ENCODE measurements at places on chromosomes 3 and 15. TPM values are rescaled to one million over a fixed set of nuclear protein-coding genes. Genes with fewer than 3 reads are reported as not detected.

Gene SNRPN
- total RNA-seq: 137 TPM

Gene CYFIP1
- 89.5 TPM for total RNA-seq

Gene CDC25A
- total RNA-seq: 3.3 TPM

Gene CHRD
- total RNA-seq: 20.5 TPM

Gene CHRNA7
- 3.3 TPM for total RNA-seq

Gene ATP1B3
- 36.7 TPM for total RNA-seq

Gene C2CD4A
- not detected for total RNA-seq

Gene GPR171
- 0.46 TPM for total RNA-seq

Gene OR5K2
- not detected for total RNA-seq

DNA sequence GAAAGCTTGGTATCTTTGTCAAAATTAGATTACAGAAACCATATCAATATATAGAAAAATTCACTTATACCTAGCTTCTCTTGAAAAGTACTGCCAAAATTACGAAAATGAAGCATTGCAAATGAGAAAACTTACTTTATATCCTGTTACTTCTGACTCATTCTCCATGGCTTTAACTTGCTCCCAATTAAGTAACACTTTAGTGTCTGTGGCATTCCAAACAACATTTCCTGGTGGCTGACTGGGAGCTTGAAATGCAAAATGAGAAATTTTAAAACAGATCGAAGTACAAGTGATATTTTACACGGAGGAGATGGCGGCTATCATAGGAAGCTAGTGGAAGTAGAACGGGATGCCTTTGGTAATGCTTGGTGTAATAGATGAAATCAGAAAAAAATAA, 347.3 kb downstream of the CNTN3 start:
- DNase-seq: no peak

DNA sequence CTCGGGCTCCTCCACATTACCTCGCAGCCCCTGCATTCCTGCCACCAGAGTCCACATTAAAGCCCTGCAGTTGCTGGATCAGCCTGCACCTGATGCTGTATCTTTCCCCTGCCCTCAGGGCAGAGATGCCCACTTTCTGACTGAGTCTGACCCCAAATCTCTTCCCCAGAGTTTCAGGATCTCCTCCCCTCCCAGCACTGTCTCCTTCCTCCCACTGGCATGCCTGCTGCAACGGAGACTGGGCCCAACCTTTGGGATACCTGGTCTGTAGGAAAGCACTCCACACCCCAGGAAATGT, 20.6 kb upstream of the GP9 start:
- no peak for DNase-seq

DNA sequence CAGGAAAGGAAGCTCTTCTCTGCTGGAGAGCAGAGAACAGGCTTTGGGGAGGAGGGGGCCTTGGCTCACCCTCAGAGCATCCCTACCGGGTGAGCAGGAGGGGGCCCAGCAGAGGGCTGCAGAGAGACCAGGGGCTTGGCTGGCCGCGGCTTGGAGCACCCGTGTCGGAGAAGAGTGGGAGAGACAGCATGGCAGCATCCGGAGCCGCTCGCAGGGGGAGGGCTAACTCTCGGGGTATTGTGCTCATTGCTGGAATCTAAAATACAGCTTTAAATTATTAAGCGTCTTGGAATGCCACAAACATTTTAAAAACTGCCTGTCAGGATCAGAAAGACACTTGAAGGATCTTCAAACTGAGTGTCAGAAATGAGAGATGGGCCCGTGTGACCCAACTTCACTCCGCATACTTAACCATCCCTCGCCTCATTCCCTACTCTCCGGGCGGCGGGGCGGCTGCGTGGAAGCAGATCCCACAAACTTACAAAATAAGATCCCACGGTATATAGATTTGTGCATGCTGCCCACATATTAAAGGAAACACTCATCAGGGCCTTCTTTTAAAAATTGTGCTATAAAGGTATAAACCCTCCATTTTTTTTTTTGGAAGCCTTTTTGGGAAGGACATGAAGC, 53.9 kb downstream of the EIF4E3 start:
- DNase-seq: no peak

- DNase-seq: no peak
Observed at GRCh38 chr3:28612232-28612631, 263.6 kb upstream of the AZI2 start.

DNA sequence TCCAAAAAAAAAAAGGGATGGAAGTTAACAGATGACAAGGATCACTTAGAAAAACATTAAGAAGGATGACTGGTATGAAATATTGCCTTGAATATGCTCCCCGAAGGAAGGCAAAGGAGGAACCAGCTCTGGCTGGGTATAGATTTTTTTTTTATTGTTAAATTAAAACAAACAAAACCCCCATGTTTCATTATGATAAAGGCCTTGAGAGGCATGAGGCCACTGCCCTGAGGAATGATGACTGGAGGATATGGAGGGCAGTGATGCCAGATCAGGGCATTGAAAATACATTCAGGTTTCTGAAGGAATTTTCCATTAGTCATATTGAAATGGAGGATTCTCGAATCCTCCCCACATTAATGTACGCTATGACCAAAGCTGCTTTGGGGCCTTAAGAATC, 120.9 kb downstream of the ADAMTS9 start:
- DNase-seq: no peak

DNA sequence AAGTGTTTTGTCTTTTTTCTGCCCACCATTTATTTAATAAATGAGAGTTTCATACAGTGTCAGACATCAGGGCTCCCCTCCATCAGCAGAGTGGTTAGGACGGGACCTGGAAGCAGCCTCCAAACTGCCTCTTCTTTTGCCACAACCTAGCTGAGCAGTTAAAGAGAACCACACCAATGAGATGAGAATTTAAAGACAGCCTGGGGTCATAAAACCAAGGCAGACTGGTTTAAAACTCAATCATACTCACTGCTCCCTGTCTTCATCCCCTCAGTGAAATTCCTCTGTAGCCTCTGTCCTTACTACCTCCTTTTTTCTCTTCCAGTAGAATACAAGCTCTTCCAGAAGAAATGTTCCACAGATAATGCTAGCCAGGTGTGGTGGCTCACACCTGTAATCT, 78.7 kb downstream of the WWTR1 start:
- no peak for DNase-seq

DNA sequence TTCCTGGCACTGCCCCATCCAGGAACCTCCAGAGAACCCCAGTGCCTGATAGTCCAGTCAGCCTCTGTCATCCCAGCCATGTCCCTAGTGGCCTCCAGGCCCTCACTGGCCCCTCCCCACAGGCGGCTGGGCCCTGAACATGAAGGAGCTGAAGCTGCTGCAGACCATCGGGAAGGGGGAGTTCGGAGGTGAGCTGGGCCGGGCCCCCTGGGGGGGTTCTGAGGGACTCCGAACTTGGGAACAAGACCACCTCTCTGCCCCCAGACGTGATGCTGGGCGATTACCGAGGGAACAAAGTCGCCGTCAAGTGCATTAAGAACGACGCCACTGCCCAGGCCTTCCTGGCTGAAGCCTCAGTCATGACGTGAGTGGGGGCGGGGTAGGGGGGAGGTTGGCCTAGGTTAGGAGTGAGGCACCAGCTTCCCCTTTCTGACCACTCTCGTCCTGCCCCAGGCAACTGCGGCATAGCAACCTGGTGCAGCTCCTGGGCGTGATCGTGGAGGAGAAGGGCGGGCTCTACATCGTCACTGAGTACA, 12.0 kb upstream of the LMAN1L start:
- DNase-seq: no peak

GRCh38 chr3:50583897-50584296, 14.6 kb downstream of the HEMK1 start:
- DNase-seq: no peak

DNA sequence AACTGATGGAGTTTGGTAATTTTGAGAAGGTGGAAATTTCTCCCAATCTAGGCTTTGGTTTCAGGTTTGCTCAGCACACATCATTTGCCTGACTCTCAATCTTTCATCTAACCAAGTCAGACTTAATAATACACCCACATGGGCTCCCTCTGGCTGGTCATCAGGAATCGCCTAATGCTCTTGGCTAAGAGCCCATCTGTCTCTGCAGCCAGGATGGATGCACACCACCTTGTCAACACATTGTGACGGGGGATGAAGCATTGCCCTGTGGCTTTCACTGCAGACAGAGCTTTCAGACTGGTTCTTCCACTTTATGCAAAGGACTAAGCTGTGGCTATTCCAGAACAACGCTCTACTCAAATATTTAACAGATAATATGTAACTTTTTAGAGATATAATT, 3.0 kb upstream of the HDGFL3 start:
- no peak for DNase-seq

DNA sequence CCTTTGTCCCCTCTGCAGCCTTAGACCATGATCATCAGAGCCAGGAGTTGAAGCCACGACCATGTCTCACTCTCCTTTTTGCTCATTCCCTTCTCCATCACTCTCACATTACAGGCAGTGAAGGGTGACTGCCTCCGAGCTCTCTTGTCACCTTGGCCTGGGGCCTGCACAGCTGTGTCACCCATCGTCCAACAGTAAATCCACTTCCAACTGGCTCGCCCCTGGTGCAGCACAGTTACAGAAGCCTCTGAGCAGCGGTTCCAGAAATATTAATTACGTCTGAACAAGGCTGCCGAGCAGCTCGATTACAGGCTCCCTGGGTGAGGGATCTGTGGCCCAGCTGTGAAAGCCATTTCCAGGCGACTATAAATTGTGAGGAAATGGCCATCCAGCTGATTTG, 528.2 kb downstream of the NR2F2 start:
- no peak for DNase-seq

GRCh38 chr3:52310861-52311575, 5.1 kb upstream of the DNAH1 start:
- no peak for DNase-seq

GRCh38 chr3:61194892-61195538, 56.2 kb downstream of the FHIT start:
- no peak for DNase-seq

DNA sequence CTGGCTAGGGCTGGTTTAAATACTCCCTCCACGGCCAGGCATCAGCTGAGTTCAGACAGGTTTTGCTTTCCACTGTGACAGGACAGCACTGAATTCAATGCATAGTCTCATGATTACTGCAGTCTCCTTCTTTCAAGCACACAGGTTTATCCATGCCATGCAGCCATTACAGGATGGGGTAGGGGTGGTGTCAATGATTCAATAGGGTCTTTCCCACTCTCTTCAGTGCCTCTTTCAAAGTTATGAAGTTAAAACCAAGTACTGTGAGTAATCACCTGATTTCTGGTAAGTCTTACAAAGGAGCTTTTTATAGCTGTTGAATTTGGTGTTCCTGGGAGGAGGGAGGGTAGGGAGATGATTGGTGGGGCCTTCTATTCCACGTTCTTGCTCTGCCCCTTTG, 47.2 kb downstream of the TMEM212 start:
- no peak for DNase-seq

- no peak for DNase-seq
Observed at GRCh38 chr3:172904711-172905373, 154.3 kb downstream of the ECT2 start.

DNA sequence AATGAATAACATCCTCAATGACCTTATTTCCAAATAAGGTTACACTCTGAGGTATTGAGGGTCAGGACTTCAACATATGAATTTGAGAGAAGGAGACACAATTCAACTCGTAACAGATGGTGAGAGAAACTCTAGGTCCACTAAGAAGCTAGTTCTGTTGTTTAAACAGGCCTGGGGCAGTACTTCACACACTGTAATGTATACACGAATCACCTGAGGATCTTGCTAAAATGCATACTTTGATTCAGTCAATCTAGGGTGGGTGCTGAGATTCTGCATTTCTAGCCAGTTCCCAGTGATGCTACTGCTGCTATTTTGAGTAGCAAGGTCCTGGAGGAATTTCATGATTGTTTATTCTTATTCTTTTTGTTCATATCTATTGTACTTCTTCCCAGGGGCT, 186.8 kb downstream of the SATB1 start:
- no peak for DNase-seq

GRCh38 chr15:83288381-83288801, 3.9 kb upstream of the BNC1 start:
- DNase-seq: no peak

DNA sequence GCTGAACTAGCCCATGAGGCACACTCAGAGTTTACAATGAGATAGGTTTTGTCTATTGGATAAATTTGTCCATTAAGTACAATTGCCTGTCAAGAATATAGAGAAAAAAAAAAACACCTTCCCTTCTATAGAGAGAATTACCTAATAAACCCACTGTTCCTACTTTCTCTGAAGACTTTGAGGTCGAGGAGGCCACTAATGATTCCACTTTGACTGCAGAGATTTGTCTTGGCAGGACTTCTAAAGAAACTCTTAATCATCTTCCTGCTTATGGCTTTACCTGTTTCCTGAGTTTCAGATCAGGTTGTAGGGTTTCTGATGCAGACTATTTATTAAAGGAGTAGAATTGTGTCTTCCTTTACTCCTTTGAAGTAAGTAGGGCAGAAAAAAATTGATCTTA, 342.4 kb upstream of the KCNMB2 start:
- no peak for DNase-seq

- DNase-seq: no peak
Observed at GRCh38 chr15:87369269-87369668, 887.3 kb downstream of the NTRK3 start.

GRCh38 chr15:48186271-48186670, 5.2 kb upstream of the CTXN2 start:
- no peak for DNase-seq

GRCh38 chr15:44243829-44244228, 44.7 kb upstream of the GOLM2 start:
- no peak for DNase-seq

DNA sequence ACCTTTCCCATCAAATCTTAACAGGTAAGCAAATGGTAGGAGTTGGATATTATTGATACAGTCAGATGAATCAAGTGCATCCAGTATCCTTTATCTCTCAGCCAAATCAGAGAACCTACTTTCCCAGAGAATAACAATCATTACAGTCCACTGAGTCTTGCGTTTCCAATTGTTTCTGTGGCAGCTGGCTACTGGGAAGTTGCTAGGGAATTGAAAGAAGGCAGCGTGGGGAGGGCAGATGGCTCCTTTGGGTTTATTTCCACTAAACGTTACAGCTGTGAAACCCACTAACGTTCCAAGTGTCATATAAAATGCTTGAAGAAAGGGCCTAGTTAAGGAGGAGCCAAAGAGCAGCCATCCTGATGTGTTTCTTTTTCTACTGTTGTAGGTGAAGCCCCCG, 78.4 kb downstream of the WDR72 start:
- DNase-seq: no peak

DNA sequence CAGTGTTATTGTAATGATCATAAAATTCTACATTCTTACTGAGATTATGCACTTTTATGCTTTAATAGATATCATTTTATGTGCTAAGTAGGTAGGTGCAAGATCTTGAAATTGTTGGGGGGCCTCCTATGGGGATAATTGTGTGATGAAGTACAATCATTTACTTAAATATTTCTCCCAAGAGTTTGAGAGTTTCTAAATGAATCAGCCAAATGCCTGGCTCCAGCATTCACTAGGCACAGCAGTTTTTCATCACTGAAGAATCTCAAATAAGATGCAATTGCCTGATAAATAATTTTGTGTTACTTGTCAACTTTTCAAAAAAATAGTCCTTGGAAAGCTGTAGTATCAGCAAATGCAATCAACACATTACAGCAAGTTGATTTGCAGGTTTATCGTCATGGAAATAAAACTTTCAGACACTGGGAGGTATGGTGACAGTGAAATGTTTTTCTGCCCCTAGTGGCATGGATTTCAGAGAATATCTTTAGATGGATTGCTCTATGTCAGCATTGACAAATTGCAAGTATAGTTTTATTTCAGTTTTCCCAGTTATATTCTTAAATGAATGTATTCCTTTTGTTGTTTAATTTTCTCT, 167.1 kb downstream of the NEK11 start:
- DNase-seq: no peak

GRCh38 chr15:91887321-91887720, 33.8 kb downstream of the SLCO3A1 start:
- DNase-seq: no peak
